ENCODE measurements at places on chromosomes 11 and 22. TPM values are rescaled to one million over a fixed set of nuclear protein-coding genes. Genes with fewer than 3 reads are reported as not detected.

Gene OR8H1
- total RNA-seq: not detected

Gene DYNC2H1
- total RNA-seq: 34.6 TPM

Gene PLAAT2
- total RNA-seq: not detected

Gene CEND1
- 0.49 TPM for total RNA-seq

Gene NXPE1
- total RNA-seq: not detected

Gene GGT5
- total RNA-seq: 255 TPM

Gene DEUP1
- total RNA-seq: not detected

Gene OVCH2
- not detected for total RNA-seq
